HT-29 (cell line): ENCODE measurements at places on chromosomes 7 and 10. TPM values are rescaled to one million over a fixed set of nuclear protein-coding genes. Genes with fewer than 3 reads are reported as not detected.
A peak's percentile ranks its signal among the peaks of the same experiment; 100 is the strongest.

Gene NKX1-2
- not detected in 2 replicates for total RNA-seq

Gene DDX56
- total RNA-seq: 147 and 164 TPM in 2 replicates

Gene CRTAC1
- total RNA-seq: not detected in 2 replicates

Gene GARS1
- 140 and 145 TPM in 2 replicates for total RNA-seq

Gene PRTFDC1
- total RNA-seq: 11.4 and 19.7 TPM in 2 replicates

Gene ZP3
- 12.7 and 16.4 TPM in 2 replicates for total RNA-seq

Gene ITGB8
- total RNA-seq: 24.4 and 25.4 TPM in 2 replicates

Gene WEE2
- total RNA-seq: 0.03 TPM in 1 of 2 replicates, not detected in the other

Gene GPR37
- 8.8 and 9.7 TPM in 2 replicates for total RNA-seq

DNA sequence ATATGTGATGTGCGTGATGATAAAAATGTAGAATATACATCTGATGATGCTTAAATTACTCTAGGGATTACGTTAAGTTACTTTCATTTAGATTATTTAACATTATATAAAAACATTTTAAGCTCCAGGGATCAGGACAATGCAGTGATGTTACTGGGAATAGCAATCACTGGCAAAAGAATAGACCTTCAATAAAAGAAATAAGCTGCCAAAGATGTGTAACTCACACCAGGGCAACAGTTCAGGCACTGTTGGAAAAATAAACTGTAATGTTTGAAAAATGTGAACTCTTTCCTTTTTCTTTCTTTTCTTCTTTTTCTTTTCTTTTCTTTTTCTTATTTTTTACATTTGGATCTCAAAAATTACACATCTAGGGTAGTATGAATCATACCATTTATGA lies 131.7 kb downstream of the SEMA3D start:
- no peak for DNase-seq

DNA sequence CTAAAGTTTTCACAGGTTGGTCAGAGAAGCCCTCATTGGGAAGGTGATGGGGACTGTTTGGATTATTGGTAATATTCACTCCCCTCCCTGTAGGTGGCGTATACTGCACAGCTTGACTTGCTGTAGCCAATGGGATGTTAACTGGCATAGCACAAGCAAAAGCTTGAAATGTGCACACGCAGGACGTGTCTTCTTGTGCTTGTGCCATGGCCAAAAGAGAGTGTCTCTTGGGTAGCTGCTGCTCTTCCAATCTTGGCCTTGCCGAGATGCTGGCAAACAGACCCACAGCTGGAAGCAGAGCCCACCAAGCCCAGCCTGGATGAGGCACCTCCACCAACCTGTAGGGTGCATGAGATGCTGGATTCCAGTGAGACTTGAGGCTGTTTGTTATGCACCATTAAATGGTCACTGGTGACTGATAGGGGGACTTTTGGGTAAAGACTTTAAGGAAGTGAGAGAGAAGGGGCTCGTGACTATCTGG lies 266.0 kb downstream of the GRID1 start:
- peak; percentile 48 for DNase-seq

DNA sequence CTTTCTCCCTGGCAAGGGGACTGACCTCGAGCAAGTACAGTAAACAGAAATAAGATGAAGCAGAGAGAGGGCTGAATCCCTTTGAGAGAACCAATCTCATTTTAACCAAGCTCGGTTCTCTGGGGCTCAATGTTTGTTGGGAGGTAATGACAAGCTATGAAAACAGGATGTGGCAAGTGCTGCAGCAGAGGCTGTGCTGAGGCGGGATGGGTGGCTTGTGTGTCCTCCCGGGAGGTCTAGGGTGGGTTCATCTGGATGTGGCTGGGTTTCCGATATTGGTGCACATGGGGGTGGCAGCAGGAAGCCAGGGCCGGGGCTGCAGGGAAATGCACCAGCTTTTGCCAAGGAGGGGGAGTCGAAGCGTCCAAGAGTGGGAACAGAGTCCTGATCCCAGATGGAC lies 84.5 kb downstream of the AOAH start:
- no peak for DNase-seq

- no peak for DNase-seq
Observed at GRCh38 chr7:50308532-50309385, 4.2 kb downstream of the IKZF1 start.

DNA sequence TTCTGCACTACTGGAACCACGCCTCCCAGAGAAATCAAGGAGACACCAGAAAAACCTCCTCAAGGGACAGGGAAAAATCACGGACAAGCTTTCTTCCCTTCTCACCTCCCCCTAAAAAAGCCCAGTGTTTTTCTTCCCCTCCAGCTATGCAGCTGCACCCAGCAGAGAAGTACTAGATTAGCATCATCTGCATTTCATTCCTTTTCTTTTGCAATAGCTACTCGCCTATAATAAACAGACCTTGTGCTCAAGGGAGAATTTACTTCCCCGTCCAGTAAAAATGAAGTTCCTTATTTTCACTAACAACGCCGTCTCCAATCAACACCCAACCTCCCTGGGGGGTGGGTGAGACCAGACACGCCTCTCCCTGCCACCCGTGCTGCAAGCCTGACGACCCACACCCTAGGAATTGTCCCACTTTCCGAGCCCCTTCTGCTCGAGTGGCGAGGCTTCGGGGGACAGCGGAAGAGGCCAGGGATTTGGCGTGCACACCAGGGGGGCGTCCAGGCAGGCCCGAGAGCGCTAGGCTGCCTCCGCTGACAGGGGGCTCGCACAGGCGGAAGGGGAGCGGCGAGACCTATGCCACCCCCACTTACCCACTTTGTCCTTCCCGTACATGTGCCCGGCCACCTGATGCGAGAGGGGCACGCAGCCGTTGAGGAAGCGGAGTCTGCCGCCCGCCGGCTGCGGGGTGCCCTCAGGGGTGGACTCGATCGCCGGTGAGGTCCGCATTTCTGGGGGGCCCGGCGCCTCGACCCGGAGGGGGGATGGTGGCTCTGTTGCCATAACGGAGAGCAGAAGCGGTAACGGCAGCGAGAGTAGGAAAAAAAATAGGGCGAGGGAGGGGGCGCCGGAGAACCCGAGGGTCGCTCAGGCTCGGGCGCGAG lies 625 bp downstream of the IPMK start:
- DNase-seq: peak; percentile 30

- DNase-seq: no peak
Observed at GRCh38 chr10:97019213-97019844, 166.4 kb downstream of the SLIT1 start.

- peak; percentile 35 for DNase-seq
Observed at GRCh38 chr10:103053659-103054581, 135.8 kb downstream of the CNNM2 start.

GRCh38 chr7:41792120-41792519 lies 89.2 kb upstream of the INHBA start:
- no peak for DNase-seq

- DNase-seq: no peak
Observed at GRCh38 chr7:114929570-114929969, 7.7 kb downstream of the MDFIC start.

DNA sequence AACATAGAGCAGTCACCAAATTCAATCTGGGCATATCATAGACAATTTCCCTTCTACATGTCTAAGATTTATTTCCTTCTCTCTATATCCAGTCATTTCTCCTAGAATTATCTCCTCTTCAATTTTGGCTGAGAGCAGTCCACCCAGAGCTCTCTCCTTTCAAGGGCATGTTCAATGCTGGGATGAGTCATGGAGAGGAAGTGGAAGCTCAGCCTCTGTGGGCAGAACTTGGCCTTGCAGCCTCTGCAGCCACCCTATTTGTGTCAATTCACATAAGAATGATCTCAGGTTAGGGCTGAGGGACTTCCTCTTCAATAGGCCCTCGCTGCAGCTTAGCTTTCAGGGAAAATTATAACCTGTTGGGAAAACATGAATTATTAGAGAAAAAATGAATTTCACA lies 560.8 kb downstream of the POM121L12 start:
- DNase-seq: peak; percentile 22

GRCh38 chr7:155266440-155266839 lies 31.2 kb upstream of the INSIG1 start:
- no peak for DNase-seq

DNA sequence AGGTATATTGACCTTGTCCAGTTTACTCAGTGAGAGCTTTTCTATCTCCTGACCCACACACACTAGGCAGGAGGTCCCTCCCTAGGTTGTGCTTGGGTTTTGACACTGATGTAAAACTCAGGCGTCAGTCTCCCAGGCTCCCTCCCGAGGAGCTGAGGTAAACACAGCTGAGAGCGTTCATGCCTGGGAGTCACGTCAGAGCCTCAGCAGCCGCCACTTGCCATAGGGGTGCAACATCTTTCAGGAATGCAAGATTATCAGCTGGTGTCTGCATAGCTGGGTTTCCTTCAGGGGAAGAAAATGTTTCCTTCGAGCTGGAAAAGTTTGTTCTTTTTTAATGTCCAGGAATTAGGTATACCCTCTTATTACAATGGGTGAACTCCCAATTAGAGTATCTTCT lies 70.6 kb downstream of the FGFR2 start:
- no peak for DNase-seq

DNA sequence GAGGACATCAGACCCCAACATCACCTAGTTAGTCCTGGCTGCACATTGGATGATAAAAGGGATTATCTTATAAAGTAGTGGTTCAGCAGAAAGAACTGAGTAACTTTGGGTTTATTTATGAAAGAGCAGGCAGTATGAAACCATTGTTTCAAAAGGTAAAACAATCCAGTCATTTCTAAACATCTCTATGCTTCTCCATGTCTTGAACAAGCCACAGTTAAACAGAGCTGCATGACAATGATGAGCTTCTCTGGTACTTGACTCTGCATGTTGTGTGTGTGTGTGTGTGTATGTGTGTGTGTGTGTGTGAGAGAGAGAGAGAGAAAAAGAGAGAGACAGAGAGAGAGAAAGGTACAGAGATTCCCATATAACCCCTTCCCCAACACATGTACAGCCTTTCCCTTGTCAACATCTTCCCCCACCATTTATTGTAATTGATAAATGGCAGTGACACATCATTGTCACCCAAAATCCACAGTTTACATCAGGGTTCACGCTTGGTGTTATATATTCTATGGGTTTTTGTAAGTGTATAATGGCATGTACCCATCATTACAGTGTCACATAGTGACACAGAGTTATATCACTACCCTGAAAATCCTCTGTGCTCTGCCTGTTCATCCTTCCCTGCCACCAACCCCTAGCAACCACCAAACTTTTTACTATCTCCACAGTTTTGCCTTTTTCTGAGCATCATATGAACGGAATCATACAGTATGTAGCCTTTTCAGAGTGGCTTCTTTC lies 32.8 kb upstream of the SLC18A3 start:
- DNase-seq: no peak

GRCh38 chr7:49700841-49701240 lies 72.6 kb upstream of the VWC2 start:
- DNase-seq: no peak

- DNase-seq: no peak
Observed at GRCh38 chr10:88416801-88417200, 166.3 kb downstream of the RNLS start.

DNA sequence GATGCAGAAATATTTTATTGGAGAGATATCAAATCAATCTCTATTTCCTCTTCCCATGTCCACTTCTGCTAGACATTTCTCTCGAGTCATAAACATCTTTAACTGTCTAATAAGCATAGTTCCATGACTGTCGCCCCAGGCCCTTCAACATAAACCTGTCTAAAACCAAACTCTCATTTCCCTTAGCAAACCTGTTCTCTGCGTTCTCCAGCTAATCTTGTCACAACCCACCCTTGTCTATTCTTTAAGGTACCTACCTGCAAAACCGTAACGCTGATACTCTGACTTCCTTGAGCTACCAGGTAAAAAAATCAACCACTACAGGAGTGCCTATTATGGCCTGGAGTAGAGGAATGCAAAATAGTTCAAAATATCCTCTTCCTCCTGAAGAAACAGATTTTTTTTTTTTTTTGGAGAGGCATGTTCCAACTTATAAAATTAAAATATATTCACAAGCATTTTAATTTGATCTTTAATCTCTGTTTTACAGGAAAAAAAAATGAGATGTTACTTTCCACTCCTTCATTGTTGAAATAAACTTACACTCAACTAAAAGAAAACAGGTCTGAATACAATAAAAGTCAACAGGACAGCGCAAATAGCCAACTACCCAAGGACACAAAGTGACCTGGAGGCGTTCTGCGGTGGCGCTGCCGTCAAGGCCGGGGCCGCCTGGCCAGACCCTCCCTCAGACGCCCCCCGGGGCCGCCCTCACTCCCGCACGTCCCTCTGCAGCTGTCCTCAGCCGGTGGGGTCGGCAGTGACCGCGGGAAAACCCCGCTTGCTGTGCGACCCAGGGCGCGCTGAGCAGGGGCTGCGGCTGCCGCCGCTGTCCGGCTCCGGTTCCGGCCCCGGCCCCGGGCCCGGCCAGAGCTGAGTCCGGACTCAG lies 765 bp downstream of the SLC25A40 start:
- DNase-seq: peak; percentile 62

- DNase-seq: no peak
Observed at GRCh38 chr10:3503299-3503698, 281.7 kb downstream of the KLF6 start.

- no peak for DNase-seq
Observed at GRCh38 chr10:13189961-13190360, 28.6 kb downstream of the MCM10 start.

DNA sequence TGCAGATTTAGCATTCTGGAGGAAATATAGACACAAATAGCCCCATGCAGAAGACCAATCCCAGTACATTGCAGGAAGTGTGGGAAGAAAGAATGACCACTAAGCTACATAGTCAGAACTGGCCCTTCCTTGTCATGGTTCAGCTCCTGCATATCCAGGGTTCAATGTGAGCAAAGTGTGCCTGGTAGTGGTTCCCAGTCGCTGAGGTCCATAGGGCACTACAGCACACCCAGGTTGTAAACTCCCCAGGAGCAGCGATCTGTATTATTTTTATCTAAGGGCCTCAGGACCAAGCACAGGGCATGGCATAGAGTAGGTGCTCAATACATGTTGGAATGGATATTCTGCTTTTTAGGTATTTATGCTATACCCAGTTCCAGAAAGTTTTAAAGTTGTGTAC lies 114.4 kb downstream of the RTKN2 start:
- no peak for DNase-seq

GRCh38 chr10:15897287-15897686 lies 37.0 kb upstream of the MINDY3 start:
- no peak for DNase-seq

DNA sequence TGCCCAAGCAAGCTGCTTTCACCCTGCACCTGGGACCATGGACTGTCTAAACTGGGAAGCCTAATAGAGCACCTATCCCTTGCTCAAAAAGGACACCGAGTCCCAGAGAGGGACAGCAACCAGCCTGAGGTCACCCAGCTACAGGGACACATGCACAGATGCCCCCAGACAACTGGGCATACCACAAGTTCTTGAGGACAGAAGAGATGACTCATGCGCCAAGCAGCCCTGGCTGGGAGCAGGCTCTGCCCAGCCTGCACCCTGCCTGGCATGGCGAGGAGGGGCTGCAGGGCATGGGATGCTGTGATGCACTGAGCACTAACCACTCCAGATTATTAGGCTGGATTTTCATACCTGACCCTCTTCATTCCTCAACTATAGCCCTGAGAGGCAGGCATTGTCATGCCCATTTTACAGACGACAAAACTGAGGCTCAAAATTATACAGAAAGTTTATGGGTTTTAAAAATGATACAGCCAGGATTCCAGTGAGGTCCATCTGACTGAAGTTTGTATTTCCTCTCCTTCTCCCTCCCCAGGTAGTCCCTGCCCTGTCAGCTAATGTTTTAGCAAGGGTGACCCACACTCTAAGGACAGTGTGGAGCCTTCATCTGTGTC lies 289.3 kb upstream of the ZMIZ1 start:
- peak; percentile 16 for DNase-seq

- no peak for DNase-seq
Observed at GRCh38 chr10:5978230-5978489, 817 bp upstream of the IL15RA start.
